Activated T-cell treated with anti-CD3 and anti-CD28 coated beads, Interleukin-2, amount 50 U/mL, for 1 hour (primary cell): ENCODE measurements at places on chromosomes 1 and 21.

DNA sequence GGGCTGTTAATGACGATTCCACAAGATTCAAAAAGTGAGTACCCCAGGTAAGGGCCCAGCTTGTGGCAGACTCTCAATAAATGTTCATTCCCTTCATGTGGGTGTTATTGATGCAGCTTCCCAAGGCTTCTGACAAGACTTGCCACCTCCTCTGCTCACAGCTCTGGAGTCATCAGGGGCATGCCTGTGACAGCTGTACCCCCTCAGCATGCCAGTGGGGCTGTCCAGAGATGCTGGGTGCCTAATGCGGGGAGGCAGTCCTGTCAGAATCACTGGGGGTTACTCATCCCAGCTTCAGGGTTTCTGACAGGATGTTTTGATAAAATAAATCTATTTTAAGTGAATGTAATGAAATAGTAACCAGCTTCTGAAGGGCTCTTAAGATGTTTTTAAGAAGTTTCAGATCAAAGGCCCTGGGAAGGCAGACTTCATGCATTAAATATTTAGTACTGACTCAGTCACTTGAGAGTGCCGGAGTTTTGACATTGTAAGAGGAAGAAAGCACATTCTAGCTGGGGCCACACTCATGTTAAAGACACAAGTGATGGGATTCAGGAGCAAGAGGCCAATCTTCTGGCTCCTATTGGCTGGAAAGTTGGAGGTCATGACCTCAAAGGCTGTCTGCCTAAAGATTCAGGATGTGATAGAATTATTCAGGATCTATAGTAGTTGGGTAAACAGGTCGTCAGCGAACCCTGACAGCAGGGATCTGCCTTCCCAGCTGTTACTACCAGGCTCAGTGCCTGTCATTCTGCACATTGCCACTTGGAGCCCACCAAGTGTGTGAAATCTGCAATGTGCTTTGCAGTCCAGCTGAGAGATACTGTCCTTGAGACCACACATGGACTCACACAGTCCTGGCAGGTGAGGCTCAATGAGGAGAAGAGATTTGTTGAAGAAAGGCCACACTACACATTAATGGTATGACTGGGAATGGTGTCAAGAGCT lies 239.6 kb upstream of the BEND5 start:
- DNase-seq = no peak

GRCh38 chr21:36310016-36310415 lies 10.0 kb upstream of the MORC3 start:
- no peak for DNase-seq

DNA sequence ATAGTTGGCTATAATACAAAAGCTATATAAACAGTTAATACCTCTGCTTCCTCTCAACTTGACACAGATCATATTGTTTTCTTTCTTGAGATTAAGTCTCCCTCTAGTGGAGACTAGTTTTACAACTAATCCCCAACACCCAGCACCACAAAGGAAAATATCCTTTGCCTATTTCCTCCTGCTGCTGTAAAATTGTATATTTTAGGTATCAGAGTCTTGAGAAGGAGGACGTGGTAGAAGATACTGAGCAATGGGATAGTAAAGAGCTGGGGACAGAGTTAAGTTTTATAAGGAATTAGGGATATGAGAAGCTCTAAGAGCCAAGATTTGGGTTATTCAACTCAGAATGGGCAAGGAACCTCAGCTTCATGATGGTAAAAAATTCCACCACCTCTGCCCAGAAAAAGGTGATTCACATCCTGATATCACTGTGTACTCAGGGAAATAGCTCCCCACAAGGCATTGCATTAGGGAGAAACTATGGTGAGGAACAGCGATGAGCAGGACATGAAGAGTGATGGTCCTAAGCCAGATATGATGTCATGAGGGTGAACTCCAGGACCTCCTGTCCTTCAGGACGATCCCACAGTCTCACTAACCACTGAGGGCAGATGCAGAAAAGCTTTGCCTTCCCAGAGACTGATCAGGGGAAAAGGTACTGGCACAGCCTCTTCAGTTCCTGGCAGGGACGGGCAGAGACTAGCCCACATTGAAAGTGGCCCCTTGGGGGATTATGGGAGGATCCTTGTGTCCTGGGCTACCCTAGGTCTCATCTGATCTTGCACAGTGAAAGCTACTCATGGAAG lies 14.7 kb upstream of the CFAP126 start:
- no peak for DNase-seq

DNA sequence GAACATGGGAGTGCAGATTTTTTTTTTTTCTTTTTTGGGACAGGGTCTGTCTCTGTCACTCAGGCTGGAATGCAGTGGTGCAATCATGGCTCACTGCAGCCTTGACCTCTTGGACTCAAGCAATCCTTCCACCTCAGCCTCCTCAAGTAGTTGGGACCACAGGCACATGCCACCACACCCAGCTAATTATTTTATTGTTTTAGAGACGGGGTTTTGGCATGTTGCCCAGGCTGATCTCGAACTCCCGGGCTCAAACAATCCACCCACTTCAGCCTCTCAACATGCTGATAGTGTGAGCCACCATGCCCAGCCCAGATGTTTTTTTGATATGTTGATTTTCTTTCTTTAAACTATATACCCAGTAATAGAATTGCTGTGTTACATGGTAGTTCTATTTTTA lies 57.7 kb downstream of the RGSL1 start:
- no peak for DNase-seq

DNA sequence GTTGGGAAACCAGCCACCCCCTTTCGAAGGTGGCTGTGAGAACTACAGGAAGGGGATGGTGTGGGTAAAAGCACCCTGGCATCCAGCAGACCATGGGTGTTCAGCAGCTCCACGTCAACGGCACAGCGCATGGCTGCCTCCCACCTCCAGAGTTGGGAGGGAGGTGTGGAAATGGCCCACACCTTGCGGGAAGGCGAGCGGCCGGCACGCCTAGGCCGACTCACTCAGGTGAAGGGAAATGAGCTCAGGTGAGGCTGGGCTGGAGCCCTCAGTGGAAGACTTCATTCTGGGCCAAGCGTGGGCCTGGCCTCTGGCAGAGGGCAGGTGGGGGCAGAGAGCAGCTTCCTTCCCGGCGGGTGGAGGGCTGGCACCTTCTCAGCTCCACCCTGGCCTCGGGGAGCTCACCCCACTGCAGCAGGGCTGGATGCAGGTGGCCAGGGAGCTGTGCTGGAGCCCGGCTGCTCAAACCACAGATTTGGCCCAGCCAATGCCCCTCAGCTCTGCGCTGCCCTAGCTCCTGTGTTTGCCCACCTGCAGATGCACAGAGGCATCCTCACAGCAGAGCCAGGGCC lies 24.8 kb upstream of the ALDH4A1 start:
- no peak for DNase-seq

DNA sequence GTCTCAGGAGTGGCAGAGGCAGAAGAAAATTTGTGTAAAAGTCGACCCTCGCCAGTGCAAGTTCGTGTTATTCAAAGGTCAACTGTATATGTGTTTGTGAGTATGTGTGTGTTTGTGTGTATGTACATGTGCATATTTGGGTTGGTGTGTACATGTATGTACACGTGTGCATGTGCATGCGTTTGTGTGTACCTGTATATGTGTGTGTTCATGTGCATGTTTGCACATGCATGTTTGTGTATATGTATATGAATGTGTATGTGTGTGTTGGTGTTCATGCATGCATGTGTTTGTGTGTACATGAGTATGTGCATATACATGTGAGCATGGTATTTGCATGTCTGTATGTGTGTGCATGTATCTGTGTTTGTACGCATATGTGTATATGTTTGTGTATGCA lies 21.7 kb upstream of the TENT5C start:
- DNase-seq = no peak

- DNase-seq = no peak
Measured at GRCh38 chr1:93698329-93699048, 16.9 kb upstream of the BCAR3 start.

- no peak for DNase-seq
Measured at GRCh38 chr21:17560377-17561025, 47.7 kb downstream of the CXADR start.

DNA sequence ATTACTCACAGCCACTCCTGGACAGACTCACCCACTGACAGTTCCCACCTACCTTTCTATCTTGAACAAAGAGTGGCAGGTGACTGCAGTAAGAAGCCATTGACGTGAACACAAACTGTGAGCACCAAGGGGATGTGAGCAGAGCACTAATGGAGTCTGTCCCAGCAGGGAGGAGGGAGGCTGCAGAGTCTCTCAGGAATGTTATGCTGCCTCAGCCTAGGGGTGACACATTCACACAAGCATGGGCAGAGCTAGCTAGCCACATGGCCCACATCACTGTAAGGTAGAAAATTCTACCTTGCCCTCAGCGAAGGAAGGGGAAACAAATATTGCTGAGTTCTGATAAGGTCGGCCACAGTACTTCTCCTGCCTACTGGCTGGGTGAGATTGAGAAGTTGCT lies 56.8 kb upstream of the PTGFRN start:
- DNase-seq = no peak

DNA sequence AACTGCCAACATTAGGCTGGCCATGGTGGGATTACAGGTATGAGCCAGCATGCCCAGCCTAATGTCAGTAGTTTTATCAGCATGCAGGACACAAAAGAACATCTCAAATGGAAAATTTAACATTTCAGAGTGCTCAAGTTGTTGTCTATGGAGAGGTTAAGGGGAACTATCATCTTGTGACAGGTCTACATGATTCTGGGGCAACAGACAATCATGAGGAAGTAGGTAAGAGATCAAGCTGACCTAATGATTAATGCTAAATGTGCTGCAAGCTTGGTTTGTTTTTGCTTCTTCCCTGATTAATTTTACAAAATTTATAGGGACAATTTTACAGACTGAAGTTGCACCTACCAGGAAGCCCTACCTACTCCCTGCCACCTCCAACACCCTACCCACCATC lies 36.6 kb downstream of the FMO4 start:
- no peak for DNase-seq

- no peak for DNase-seq
Measured at GRCh38 chr1:35044431-35044830, 12.7 kb upstream of the ZMYM6 start.

GRCh38 chr1:151892190-151892589 lies 17.1 kb downstream of the THEM4 start:
- DNase-seq = no peak

DNA sequence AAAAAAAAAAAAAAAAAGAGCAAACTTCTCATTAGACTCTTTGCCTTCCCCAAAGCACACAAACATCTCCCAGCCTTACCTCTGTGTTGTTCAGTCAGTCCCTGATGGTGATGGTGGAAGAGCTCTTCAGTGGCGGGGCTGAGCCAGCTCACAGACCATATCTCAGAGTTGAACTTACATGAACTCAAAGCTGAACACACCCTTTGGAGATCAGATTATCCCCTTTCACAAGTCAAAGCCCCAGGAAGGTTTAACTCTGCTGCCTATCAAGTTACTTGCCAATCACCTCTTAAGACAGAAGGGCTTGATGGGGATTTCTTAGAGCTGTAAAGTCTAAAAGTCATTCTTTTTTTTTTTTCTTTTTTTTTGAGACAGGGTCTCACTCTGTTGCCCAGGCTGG lies 55.2 kb upstream of the L1TD1 start:
- DNase-seq = no peak

- DNase-seq = no peak
Measured at GRCh38 chr1:30588311-30589073, 134.9 kb downstream of the MATN1 start.

DNA sequence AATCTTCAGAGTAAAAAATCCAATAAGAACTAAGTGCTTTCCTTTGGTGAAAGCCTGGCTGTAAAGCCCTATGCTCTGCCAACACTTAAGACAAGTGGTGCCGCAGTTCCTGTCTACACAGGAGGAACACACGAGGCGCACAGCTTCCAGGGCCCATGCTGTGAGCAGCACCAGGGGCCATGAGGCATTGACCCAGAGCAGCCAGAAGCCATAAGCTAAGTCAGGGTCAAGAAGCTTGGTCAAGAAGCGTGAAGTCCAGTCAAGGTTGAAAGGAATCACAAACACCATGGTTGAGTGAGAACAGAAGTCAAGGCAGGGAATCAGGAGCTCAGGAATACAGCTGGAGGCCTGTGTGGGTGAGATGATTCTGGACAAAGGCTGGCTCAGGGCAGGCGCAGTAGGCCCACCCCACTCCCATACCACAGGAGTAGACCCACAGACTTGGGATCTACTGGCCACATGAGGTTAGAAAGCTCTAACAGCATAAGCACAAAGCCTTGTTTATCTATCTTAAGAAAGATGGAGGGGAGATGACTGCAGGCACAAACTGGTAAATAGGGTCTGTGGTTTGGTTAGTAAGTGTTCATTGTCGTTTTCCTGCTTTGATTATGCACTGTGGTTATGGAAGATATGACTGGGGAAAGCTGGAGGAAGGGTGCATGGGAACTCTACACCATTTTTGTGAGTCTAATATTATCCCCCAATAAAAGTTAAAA lies 42.9 kb upstream of the RCAN3 start:
- DNase-seq = no peak

GRCh38 chr1:23403038-23403336 lies 21.6 kb downstream of the TCEA3 start:
- DNase-seq = no peak

- no peak for DNase-seq
Measured at GRCh38 chr1:186498695-186499389, 37.9 kb upstream of the PDC start.

DNA sequence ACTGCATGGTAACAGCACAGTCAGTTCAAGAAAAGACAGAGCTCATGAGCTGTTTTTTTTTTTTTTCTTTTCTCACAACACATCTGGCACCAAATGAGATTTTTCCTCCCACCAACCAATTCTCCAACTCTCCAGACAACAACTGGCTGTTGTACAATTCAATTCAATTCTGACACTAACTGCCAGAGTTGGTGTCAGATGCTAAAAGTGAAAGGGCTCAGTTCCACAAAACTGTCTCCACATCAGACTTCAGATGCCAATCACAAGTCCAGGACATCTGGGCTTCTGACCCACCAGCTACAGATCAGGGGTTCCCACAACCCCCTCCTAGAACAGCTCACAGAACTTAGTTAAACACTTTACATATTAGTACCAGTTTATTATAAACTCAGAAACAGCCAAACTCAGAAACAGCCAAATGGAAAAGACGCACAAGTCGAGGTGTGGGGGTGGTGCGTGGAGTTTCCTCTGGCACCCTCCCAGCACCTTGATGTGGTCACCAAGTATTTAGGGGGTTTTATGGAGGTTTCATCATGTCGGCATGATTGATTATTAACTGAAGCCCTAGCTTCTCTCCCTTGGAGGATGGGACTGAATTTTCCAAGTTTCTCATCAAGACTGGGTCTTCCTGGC lies 39.2 kb upstream of the LRRC8D start:
- peak; percentile 64 for DNase-seq

DNA sequence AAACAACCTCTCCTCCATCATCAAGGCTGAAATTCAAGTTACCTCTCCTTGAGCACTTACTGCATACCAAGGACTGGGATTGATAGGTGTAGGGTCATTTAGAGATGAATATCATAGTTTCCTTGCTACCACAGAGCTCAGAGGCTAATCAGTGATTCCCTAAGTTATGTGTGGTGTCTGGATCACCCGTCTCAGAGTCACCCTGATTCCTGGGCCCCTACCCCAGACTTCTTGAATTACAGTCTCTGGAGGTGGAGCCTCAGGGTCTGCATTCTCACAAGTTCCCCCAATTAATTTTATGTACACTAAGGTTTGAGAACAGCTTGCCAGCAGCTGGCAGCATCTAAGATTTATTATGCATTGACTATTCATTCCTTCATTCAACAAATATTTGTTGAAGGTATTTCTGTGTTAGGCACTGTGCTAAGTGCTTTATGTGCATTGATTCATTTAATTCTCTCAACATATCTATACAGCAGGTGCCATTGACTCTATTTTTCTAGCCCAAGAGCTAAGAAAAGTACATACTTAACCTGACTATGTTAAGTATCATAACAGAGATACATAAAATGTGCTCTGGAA lies 182.9 kb upstream of the FGGY start:
- no peak for DNase-seq

- DNase-seq = peak; percentile 44
Measured at GRCh38 chr21:44089001-44089911, 17.9 kb upstream of the PWP2 start.
